ENCODE measurements at places on chromosomes 4 and X. TPM values are rescaled to one million over a fixed set of nuclear protein-coding genes. Genes with fewer than 3 reads are reported as not detected.

The HTATSF1 gene
- total RNA-seq, result 19.4 TPM

The XK gene
- 1.3 TPM for total RNA-seq

The SLC9B2 gene
- 14.3 TPM for total RNA-seq

The HSFX3 gene
- not detected for total RNA-seq

The NALF2 gene
- total RNA-seq, result not detected

The CLOCK gene
- total RNA-seq, result 21.4 TPM

The GC gene
- not detected for total RNA-seq

The UBA6 gene
- total RNA-seq, result 100 TPM

The RXFP1 gene
- total RNA-seq, result not detected

The MAP7D2 gene
- 0.07 TPM for total RNA-seq

The UGDH gene
- total RNA-seq, result 62.1 TPM

The CDX4 gene
- not detected for total RNA-seq

Measured in MG63 (cell line).